ENCODE measurements at places on chromosomes 5 and 9.

DNA sequence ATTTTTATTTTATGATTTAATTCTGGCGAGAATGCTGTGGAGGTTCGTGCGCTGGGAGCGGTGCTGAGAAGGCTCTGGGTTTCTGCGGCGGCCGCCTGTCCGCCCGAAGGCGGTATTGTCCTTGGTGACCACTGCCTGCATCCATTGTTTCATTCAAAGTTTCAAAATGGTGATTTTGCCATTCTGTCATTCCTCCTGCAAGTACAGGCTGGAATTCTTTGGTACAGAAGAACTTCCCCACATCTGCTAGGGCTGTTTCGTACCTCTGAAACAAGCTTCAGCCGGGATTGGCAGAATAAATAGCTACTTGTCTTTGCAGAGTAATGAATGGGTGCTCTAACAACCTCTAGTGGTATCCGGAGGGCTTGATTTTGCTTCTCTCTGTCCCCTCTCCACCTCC, 112.6 kb upstream of the CACNA1B start:
- no peak for DNase-seq

- no peak for DNase-seq
Observed at GRCh38 chr9:117783828-117784227, 79.6 kb downstream of the TLR4 start.

- DNase-seq, result no peak
Observed at GRCh38 chr9:6611865-6612264, 33.7 kb downstream of the GLDC start.

GRCh38 chr9:101792475-101792874, 54.0 kb upstream of the GRIN3A start:
- no peak for DNase-seq

DNA sequence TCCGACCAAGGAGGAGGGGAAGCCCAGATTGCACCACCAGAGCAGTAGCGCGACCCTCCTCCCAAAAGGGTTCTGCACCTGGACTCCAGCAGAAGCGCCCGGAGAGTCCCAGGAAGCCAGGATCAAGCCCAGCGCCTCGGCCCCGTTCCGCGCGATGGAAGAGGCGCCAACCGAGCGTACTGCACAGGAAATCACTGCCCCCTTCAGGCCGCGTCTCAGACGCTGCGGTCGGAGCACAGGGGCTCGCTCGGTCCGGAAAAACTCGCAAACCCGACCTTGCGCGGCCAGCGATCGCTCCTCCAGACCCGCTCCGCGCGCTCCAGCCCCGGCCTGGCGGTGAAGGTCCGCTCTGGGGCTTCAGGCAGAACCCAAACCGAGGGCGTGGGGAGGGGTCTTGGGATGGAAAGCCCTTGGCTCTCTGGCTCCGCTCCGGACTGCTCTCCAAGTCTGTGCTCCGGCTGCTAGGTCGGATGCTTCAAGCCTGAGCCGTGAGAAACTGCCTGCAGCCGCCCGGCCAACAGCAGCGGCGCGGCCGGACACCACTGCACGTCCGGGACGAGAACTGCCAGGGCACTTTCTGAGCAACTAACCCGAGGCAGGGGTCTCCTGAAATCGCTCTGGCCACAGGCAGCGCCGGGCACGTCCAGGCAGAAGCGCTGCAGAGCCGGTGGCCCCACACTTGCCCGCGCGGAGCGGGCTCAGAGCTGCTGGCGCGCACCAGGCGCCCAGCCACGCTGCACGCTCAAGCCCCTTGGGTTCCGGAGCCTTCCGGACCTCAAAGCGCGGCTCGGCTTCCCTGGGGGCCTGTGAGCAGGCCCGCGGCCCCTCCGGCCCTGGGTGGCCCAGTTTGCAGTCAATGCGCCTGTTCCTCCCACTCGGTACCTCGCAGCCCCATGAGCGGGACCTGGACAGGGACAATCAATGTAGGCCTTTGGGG, 1.3 kb downstream of the GABBR2 start:
- peak; percentile 79 for DNase-seq

DNA sequence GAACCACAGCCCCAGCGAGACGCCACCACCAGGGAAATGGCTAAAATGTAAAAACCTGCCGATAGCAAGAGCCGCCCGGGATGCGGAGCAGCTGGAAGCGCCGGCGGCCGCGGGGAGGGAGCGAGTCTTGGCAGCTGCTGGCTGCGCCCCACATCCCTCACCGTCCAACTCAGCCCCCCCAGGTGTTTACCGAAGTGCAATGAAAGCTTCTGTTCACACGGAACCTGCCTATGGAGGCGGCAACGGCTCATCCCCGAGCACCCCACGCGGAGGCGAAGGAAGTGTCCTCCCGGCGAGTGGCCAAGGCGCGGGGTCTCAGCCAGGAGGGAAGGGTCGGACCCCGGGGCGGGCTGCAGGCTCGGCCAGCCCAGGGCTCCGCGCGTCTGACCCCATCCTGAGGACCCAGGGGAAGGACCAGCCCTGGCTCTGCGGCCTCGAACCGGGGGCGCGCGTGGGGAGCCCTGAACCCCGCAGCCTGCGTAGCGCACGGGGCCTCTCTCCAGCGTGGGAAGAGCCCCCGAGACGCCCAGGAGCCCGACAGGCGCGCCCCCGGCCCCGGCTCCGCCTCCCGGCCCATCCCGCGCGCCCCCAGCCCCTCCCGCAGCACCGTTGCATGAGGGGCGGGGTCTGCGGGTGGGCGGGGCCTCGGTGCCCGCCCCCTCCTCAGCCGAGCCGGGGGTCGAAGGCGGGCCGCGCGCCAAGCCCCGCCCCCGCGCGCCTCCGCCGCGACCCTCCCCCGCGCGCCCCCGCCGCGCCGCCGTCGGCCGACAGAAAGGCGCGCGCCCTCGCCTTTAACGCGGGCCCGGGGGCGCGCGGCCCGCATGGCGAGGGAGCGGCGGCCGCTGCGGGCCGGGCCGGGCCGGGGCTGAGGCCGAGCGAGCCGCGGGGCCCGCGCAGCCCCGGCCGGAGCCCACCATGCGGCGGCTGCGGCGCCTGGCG, at the start of gene DIPK1B:
DIPK1B (plus strand) TSS at position 822 of the 939 bp plus-strand sequence; CDS start at position 916, 94 bp downstream.
- DNase-seq, result peak; percentile 82

DNA sequence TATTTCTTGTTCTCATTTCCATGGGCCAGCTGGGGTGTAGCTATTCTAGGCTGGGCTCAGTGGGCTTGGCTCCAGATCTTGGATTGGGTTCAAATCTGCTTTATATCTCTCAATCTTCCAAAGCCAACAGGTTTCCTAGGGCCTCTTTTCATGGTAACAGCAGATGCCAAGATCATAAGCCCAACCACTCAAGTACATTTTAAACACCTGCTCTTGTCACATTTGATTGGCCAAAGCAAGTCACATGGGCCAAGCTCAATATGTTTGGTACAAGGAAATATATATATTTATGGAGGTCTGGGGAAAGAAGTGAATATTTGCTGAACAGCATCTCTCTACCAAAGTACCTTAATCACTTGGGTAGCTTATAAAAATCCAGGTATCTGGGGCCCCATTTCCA, 49.5 kb downstream of the MRRF start:
- no peak for DNase-seq

- no peak for DNase-seq
Observed at GRCh38 chr5:127187706-127188105, 102.9 kb upstream of the MEGF10 start.

DNA sequence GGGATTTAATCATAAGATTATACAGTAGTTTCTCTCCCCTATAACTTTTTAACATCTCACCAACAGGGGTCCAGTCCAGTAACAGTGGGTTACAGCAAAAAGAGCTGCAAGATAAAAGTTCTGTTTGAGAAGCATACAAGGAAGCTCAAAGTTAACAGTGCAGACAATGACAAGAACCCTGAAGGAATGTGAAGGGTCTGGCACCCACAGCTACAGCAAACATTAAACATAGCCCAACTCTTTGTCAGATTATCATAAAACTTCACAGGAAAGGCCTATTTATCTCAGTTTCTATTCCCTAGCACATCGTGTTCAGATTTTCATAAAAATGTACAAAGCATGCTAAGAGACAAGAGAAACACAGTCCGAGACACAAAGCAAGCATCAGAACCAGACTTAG, 309.4 kb downstream of the DIRAS2 start:
- DNase-seq, result no peak

DNA sequence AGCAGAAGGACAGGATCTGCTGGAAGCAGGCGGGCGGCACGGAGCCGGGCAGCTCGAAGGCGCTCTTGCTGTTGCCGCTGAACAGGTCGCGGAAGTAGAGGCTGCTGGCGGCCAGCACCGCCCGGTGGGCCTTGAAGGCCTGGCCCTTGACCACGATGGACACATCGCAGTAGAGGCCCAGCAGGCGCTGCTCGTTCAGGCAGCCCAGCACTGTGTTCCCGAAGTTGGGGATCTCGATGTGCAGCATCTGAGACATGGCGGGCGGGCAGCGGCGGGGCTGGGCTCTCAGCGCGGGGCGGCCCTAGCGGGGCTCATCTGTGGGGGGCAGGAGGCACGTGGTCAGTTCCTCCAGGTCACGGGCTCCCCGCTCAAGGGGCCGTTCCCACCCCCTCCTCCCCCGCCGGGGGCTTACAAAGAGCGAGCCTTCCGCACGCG, 44.8 kb downstream of the NACC2 start:
- DNase-seq, result no peak

- DNase-seq, result peak; percentile 22
Observed at GRCh38 chr5:8756498-8757084, 789.3 kb downstream of the SEMA5A start.

DNA sequence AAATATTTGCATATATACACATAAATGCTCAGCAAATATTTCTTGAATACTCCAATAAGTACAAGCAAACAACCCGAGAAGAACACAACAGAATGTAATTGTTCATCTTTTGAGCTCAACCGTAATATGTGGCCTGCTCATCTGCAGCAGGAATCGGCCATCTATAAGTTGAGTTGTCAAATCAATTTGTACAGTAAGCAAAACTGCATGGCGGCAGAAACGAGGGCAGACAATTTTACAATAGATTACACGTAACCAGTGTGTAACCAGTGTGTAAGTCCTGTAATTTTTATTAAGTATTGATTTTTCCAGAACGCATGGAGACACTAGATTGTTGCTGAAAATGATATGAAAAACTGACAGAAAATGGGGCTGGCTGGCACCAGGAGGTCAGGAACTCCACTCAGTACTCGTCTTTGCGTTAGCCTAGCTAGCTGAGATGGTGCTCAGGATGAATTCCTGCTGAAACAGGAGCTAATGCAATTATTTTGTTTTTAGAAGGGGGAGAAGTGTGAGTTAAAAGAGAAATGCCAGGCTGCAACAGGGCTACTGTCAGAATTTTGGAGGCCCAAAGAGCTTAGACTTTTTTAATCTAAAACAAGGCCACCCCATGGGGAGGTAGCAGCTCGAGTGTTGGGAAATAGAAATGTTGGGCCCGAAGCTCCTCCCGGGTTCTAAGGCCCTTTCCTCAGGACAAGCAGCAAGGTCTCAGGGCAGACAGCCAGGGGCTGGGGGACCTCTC, 682 bp downstream of the DHX29 start:
- DNase-seq, result no peak

DNA sequence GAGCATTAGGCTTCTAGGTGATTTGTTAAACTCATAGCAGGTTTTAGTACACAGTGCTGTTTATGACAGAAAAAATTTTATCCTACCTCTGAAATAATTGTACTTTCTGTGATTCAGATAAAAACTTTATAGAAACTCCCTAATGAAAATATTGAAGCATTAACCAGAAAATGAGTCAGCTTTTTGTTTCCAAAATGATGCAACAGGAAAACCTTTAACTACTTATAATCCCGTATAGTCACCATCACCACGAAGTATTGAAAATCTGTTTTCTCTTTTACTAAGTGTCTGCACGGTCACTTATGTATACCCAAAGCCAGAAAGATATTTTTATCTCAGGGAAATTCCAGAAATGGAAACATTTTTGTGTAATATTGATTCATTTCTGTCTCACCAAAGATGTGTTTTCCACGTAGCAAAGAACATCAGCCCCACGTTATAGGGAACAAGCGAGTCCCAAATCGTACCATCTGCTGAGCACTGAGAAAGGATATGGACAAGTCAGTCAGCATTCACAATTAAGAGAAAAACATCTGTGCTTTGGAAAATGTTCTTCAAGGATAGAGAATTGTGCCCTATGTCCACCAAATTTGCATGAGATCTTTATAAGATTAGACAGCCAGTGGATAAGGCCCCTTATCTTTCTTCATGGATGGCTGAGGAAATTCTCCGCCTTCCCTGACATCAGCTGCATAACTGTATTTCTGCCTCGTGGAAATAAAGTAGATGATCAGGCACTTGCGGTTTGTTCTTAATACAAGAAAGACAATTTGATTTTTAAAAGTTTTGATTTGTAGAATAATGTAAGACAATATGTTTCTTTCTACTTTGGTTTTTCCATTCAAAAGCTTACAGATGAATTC, 41.9 kb downstream of the TNFAIP8 start:
- DNase-seq, result no peak

GRCh38 chr9:115680231-115680630, 473.4 kb upstream of the PAPPA start:
- DNase-seq, result no peak

DNA sequence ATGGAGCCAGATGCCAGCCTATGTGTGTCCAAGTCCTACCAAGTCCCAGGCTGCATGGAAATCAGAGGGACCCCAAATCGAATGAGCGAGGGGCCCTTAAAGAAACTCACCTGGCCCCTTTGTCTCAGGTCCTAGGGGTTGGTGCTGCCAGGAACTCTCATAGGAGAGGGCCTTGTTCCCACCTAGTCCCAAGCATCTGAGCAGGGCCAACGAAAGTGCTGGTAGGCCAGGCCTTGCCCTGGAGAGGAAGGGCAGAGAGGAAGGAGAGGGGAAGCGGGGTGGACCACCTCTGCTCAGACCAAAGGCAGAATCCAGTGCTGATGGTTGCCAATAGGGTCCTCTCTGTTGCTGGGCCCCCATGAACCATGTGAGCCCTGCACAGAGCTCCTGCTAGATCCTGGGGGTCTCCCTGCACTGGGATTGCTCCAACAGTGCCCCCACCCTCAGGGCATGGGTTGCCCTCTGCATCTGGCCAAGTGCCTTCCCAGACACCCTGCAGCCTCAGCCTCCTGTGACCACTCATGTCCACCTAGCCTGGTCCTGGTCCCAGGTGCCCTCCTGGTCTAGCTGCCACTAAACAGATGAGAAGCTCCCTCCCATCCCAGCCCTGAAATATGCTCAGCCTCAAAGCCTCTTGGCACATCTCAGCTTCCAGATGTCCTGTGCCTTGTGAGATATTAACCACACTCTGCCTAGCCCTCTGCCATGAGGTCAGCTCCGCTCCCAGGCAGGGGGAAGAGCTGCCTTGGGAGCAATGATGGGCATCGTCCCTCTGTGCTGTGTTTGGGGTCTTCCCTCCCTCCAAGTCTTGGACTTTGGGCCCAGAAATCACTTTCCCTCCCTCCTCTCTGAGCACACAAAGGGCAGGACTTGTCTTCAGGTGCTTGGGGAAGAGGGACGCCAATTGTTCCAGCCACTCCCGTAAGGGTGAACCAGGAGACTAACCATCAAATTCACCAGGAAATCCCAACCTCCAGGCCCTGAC, 109.6 kb downstream of the ADAMTS2 start:
- no peak for DNase-seq

DNA sequence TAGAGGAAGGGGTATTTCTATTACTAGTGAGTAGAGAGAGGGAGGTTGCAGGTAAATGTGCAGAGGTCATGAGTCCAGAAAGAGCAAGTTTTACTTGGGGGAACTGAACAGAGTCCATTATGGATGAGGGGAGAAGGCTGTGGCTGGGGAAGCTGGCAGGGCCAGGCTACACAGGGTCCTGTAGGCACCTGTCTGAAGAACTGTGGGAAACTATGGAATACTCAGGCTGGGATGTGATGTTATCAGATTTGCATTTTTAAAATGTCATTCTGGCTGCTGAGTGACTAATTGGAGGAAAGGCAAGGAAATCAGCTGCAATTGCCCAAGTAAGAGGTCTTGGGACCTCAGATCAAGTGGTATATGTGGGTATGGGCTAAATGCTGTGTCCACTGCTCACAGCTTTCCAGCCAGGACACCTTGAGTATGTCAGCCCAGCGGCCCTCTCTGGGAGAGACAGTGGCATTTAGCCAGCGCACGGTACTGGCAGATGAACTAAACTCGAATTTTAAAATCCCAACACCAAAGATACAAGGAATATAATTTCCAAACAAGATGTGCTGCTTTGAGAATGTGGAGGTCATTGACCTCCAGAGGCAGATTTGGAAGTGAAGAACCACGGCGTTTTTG, 49.1 kb downstream of the FGF1 start:
- DNase-seq, result no peak
